Stimulated activated naive B cell treated with anti-CD40 and anti-IgM and Interleukin-4, amounts not matched to agents 10 μg/mL and 1 μg/mL and 100 μg/mL, for 72 hours (primary cell): ENCODE measurements at places on chromosomes 12 and 14.

- no peak for DNase-seq
These were observed 163.6 kb upstream of the GSC start for GRCh38 chr14:94933486-94933885.

DNA sequence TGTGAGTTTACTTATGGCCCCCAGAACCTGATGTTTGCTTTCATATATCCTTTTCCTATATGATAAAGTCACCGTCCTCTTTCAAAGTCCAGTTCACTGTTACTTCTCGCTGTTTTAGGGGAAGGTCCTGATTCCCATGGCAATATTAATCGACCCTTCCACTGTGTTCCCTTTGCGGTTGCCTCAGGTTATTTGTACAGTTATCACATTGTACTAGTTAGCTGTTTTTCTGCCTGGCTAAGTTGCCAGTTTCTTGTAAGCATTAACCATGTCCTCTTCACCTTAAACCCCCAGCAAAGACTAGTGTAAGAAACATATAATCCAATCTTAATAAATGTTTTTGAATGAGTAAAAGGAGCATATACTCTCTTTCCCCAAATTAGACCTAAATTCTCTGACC is 115.0 kb upstream of the PPFIA2 start:
- no peak for DNase-seq

- no peak for DNase-seq
These were observed 383.1 kb downstream of the EGLN3 start for GRCh38 chr14:33567731-33568130.

- DNase-seq = no peak
These were observed 153.7 kb downstream of the PRKD1 start for GRCh38 chr14:29773990-29774389.

DNA sequence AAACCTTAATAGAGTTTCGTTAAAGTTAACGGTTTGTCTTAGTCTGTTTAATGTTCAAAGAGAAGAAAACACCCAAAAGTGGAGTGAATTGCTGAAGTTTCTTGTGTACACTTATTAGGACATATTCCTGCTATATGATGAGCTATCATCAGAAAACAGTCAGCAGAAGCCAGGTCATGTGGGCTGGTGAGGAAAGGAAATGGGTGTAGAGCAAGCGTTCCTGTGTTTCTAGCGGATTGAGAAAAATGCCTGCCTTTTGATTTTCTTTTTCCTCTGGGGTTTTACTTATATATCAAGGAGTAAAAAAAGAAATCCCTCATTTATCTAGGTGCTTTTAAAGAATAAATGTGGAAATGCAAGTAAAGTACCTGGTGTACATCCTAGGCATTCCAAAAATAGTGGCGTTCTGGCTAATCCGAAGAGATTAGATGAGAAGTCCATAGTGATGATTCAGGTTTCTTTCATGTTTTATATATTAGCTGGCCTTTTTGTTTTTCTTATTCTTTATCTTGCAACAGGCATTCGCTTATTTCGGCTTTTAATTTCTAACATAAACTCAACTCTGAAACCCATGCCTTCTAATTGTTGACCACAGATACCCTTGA is 50.7 kb downstream of the FLRT2 start:
- DNase-seq = no peak

- no peak for DNase-seq
These were observed 3.4 kb downstream of the CYP46A1 start for GRCh38 chr14:99687284-99688209.

GRCh38 chr12:63508543-63508942 is 159.8 kb downstream of the DPY19L2 start:
- no peak for DNase-seq

GRCh38 chr12:14578646-14579045 is 11.0 kb upstream of the PLBD1 start:
- no peak for DNase-seq

GRCh38 chr12:64663015-64663414 is 52.7 kb downstream of the RASSF3 start:
- no peak for DNase-seq

DNA sequence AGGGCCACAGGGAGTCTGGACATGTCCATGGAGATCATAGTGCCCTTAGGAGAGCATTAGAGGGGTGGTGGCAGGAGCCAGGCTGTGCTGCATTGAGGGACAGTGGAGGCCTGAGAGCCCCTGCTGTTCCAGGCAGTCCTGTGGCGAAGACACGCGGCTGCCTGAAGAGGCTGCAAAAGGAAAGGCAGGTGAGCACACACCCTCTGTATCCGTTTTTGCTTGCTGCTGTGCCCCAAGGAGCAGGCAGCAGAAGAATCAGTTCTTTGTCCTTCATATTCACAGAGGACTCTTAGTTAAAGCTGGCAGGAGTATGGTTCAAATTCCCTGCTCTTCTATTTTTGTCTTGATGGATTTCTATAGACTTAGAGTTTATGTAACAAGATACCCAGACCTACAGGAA is 4.5 kb downstream of the SLC35E3 start:
- no peak for DNase-seq

GRCh38 chr12:13536219-13536910 is 339.8 kb downstream of the EMP1 start:
- DNase-seq = peak; percentile 76

DNA sequence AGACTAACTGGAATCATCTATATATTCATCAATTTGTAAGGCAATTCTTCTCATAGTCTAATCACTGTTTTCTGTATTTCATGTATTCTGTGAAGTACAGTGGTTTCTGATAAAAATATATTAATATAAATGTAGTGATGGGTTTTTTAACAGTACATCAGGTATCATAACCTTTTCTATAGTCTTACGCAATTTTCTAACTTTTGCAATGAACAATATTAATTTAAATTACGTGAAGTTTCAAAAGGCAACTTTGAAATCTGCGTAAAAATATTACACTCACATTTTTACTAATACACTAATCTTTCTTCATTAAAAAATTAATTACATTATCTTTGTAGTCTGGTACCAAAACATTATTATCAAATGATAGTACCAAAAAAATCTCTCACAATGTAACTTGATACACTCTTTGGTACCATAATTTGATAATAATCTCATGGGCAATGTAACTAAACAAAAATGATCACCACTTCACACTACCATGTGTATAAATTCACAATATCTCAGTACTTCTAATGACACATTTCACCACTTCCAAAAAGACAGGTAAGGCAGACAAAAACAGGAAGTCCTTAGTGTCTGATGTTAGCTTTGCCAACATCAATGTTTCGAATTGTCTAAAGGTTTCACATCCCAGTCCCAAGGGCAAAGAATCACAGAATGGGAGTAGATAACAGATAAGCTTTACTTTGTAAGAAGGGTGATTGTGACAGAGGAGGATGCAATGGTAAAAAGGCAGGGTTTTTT is 8.7 kb downstream of the DNAI7 start:
- no peak for DNase-seq

- DNase-seq = no peak
These were observed 20.4 kb downstream of the SAV1 start for GRCh38 chr14:50647753-50648152.

DNA sequence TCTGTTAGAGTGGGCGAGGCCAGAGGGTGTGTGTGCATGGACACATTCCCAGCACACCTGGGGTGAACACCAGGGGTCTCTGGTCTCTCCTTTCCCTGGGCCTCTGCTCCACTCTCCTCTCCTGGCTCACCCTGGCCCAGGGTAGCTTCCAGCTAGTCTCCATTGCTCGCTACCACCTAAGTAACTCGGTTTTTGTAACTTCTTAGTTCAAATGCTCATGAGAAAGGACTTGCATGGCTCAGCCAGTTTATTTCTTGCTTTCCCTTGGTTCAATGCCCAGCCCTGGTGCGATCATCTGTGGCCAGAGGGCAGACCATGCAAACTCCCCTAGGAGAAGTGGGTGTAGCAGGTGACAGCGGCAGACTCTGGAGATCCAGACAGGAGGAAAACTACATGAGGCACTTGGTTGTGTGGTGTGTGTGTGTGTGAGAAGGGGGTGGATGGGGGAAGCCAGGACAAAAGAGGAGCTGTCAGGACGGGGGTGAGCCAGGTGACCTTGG is 8.9 kb upstream of the ACVR1B start:
- no peak for DNase-seq

DNA sequence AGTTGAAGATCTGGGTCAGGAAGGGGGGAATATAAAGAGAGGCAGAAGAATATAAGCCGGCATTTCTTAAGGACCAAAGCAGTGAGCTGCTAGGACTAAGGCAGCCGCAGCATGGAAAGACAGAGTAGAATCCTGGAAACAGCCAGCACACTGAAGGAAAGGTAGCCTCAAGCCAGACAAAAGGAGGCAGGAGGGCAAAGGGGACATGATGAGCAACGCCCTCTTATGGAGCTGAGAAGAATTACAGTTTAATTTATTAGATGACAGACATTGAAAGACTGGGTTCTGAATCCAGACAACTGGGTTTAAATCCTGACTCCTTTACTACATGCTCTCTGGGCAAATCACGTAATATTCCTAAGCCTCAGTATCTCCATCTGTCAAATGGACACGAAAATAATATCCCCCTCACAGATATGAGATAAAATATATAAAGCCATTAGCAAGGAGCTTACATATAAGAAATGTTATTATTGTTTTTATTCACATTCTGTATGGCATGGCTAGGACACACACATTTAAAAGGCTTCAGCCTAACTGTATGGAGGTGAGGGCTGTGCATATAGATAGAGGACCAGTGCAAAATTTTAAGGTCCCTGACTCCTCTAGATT is 8.1 kb upstream of the PCED1B start:
- no peak for DNase-seq

- no peak for DNase-seq
These were observed 26.0 kb upstream of the TSPAN8 start for GRCh38 chr12:71183846-71184245.
